Fibroblast of skin of left biceps (primary cell): ENCODE measurements at places on chromosomes 11 and 22.

GRCh38 chr11:79937676-79938334 lies 497.0 kb upstream of the TENM4 start:
- peak; percentile 20 for DNase-seq

DNA sequence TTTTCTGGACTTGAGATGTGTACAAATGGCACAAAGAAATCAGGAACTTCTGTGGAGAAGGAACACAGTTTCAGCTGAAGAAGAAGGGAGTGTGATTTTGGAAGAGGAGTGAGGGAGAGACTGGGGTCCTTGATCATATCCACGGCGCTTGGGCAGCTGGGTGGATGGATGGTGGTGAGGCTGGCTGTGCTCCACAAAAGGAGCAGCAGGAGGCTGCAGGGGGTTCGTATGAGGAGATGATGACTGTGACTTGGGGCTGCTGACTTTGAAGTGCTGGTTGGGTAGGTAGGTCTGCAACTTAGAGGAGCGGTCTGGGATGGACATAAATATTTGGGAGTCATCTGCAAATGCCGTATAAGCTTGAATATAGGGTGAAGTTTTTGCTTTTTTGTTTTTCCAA lies 1.3 kb upstream of the DCHS1 start:
- no peak for DNase-seq

GRCh38 chr11:13667795-13668101 lies 720 bp upstream of the FAR1 start:
- DNase-seq, result no peak

GRCh38 chr11:19879307-19880087 lies 166.9 kb downstream of the NAV2 start:
- no peak for DNase-seq

GRCh38 chr11:68189082-68189481 lies 24.0 kb downstream of the KMT5B start:
- no peak for DNase-seq

- DNase-seq, result no peak
These were observed 12.8 kb downstream of the BCL9L start for GRCh38 chr11:118912742-118913410.

- no peak for DNase-seq
These were observed 97.2 kb downstream of the GRIK4 start for GRCh38 chr11:120608760-120609211.

GRCh38 chr11:3217818-3218482 lies 663 bp downstream of the MRGPRG start:
- no peak for DNase-seq

DNA sequence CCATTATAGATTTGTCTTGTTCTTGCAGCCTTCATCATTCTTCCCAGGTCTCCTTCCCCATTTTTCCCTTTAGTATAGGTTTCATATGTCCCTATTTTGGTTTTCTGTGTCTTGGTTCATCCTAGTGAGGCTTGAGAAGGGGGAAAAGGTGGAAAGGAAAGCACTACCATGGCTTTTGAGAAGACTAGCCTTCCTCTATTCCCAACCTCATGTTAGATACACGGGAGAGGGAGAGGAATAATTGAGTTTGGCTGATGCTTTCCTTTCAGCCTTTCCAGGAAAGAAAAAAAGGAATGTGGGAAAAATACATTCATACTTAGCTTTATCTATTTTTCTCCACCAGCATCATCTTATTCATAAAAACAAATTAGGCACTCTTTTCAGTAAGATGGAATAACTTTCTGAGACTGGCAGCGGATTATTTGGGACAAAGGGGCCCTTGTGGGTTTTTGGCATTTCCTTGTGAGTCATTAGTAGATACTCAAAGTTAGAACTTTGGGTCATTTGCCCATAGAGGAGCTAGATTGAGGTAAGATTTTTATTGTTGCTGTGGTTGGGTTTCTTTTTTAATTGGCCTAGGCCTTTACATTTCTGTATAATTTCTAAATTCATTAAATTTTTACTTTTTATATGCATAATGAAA lies 23.8 kb downstream of the CAPRIN1 start:
- peak; percentile 12 for DNase-seq

GRCh38 chr11:111981270-111981669 lies 43.9 kb upstream of the DLAT start:
- no peak for DNase-seq

DNA sequence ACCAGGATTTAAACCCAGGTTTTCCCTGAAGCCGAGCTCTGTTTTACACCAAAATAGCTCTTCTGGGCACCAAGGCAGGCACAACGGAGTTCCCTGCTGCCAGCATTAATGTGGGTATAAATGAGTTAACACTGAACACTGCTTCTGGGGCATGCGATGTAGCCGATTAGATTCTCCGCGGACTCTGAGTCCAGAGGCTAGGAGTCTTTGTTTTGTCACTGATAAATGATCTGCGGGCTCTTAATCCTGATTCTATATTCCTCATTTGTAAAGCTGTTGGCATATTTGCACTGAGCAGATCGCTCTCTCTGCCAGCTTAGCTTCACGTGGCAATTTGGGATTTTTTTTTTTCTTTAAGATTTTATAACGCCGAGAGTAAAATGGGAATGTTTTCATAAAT lies 16.8 kb upstream of the LDLRAD3 start:
- DNase-seq, result no peak

DNA sequence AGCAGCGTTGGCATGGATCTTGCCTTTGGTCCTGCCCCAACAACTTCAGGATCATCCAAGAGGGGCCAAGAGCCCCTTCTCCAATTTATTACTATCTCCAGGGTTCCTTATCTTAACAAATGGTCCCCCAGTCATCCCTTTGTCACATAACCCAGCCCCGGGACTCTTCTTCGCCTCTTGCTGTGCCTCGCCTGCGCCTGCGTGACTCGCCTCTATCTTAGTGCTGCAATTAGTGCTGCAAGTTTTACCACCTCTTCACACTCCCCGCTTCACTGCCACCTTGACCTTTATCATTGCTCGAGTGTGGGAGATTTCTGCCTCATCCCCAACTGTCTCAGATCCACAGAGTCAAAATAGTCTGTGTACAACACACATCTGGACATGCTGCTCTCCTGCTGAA lies 4.0 kb upstream of the IGSF22 start:
- DNase-seq, result no peak

DNA sequence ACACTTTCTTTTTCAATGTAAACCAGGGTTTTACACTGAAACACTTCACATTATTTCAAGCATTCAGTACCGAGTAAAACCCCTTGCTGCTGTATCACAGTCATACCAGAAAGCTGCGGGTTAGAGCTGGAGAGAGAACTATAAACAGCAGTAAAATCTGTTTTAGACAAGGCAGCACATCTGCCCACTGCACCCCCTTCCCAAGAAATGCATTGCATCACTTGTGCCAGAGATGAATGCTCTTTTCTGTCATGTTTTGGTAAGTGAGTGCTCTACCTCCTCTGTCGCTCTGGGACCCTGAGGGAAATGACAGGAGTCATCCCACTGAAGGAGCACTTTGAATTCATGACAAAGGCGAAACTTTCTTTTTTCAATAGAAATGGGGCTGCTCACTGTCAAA lies 107.2 kb downstream of the MAML2 start:
- no peak for DNase-seq

- DNase-seq, result no peak
These were observed 4.9 kb downstream of the LARGE2 start for GRCh38 chr11:45927332-45927683.

- DNase-seq, result no peak
These were observed 6.5 kb upstream of the PLET1 start for GRCh38 chr11:112267188-112267591.

DNA sequence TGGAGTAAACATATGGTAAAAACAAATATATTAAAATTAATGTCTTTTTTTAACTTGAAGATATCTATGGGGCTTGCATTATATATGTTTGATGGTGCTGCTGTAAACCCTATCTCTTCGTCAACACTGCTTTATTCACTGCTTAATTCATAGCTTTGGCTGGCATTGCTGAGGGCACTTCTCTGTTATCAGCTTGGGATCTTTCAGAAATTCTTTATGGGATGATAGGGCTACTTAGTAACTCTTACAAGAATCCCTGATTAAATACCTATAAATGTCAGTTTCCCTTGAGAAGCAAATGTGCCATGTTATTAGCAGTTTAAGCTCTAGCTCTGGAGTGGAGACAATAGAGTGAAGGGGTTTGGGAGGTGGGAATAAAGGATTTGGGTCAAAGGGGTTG lies 112.3 kb downstream of the SWAP70 start:
- no peak for DNase-seq

- no peak for DNase-seq
These were observed 138.1 kb downstream of the MAML2 start for GRCh38 chr11:96204721-96205459.

GRCh38 chr11:16945671-16946469 lies 68.3 kb downstream of the PLEKHA7 start:
- no peak for DNase-seq

DNA sequence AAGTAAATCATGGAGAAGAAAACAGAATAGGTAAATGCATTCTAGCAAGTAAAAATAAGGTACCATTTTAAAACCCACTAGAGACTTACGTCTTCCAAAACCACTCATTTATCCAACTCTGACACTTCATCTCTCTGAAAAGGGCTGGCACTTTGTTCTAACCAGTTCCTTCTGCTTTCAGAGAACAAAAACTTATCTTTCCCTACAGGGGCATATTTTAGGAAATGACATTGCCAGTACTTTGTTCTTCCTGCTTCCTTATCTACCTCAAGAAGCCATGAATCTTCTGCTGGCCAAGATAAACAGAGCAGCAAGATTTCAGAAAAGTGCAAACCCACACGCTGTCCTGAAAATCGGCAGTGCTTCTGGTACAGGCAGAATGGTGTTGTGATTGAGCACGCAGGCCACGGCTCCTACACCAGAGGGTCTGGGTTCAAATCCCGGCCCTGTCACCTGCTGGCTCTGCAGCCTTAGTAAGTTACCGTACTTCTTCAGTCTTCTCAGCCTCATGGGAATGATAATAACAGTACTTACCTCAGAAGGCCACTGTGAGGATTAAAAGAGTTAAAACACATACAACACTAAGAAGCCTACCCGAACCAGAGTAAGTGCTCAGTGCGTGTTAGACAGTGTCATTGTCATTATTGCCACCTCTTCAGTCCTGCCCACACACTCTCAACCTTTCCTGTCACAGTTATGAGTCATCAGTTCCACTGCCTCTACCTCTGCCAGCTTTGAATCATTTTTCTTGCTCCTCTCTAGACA lies 11.0 kb downstream of the MPZL3 start:
- no peak for DNase-seq

GRCh38 chr11:85755701-85756100 lies 55.2 kb downstream of the SYTL2 start:
- DNase-seq, result no peak

- no peak for DNase-seq
These were observed 28.8 kb upstream of the ETS1 start for GRCh38 chr11:128616161-128616560.

DNA sequence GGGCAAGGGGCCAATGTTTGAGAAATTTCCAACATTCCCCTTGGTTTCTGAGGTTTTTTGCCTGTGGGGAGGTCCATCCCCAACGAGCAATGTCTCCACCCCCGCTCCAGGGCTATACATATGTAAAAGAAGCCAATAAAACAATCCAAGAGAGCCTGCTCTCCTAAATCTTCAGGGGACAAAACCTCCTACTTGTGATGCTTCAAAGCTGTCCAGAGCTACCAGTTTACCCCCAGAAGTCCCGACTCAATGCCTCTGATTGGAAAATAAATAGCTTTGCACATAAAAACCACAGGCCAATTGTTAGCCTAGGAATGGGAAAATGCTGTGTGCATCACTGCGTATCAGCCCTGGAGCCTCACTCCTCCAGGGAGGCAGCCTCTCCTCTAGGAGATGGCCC lies 66.0 kb upstream of the PAX6 start:
- no peak for DNase-seq

DNA sequence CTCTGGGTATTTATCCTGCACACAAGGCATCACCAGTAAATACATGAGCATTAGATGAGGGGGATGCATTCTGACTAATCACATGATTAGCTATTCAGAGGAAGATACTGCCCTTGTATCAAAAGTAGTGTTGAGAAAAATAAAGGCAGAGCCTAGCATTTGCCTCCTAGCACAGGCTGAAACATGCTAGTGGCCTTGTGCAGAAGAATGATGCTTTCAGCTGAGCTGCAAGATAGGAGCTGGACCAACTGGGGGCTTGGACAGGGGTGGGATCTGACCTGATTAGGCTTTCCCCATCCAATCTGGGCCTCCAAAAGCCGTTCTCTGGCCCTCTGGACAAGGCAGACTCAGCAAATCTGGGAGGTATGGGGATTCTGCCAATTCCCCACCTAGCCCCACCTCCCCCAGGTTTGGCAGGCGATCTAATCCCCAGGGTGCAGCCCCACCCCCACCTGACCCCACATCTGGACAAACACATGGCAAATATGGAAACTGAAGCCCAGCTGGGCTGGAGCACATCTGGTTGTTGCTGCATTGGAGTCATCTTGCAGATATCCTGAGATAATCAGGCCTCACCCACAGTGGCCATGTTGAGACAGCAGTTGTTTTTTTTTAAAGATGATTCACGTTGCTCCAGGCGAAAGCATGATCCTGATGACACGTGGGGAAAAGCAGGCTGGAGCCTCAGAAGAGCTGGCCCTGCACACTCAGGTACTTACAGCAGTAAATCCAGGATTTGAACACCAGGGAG lies 4.4 kb upstream of the MISFA start:
- DNase-seq, result no peak

DNA sequence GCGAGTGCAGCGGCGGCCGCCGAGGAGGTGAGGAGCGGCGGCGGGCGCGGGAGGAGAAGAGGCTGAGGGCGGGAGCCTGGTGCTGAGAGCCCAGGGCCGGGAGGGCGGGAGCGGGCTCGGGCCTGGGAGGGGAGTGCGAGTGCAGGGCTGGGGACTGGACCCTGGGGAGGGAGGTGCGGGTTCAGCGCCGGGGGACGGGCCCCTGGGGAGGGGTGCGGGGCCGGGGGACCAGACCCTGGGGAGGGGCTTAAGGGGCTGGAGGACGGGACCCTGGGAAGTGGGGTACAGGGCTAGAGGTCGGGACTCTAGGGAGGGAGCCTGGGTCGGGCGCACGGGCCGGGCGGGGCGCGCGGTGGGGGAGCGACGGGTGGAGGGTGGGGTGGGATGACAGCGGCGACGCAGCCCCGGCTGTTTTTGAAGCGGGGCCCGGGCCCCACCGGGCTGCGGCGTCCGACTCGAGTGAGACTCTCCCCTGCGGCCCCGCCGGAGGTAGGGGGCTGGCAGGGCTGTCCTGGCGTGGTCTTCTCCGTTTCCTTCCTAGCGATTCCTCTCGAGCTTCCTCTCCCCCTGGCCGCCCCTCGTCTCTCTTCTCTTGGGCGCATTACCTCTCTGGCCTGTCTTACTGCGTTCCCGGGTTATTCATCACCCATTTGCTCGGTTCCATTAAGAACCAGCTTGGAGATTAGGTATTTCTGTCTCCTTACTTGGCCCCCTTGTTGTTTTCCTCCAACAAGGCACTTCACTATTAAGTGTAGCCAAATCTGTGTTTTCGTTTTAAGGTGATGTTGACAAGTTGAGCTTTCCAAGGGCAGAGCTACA lies 754 bp downstream of the NUP50 start:
- DNase-seq, result no peak

- DNase-seq, result no peak
These were observed 75.6 kb downstream of the CLPB start for GRCh38 chr11:72358466-72359405.

GRCh38 chr11:71283971-71284441 lies 31.6 kb upstream of the SHANK2 start:
- DNase-seq, result no peak
